CD4-positive, alpha-beta T cell treated with Interleukin-4 for 1 hour (primary cell): ENCODE measurements at places on chromosomes 1 and 21.

- DNase-seq: peak; percentile 2
Measured at GRCh38 chr1:246329900-246330299, 177.2 kb downstream of the SMYD3 start.

DNA sequence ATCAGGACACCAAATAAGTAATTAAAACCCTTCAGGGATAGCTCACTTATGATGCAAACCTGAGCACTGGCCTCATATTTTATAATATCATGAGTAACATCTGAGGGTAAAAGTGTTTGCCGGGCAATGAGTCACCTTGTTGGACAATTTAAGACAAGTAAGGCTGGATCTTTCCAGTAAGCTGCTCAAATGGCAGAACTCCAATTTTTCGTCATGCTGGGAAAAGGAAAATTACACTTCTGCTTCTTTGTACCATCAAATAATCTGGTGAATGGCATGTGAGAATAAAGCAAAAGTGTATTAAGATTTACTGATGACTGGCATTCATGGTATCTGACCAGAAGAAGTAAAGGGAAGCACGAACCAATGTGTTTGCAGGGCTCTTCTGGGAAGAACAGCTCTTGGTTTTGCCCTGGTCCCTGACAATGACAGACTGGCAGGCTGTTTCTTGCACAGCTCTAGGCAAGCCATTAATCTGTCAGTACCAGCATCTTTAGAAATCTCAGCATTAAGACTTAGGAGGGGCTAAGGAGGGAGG, 392.2 kb downstream of the VAV3 start:
- no peak for DNase-seq

DNA sequence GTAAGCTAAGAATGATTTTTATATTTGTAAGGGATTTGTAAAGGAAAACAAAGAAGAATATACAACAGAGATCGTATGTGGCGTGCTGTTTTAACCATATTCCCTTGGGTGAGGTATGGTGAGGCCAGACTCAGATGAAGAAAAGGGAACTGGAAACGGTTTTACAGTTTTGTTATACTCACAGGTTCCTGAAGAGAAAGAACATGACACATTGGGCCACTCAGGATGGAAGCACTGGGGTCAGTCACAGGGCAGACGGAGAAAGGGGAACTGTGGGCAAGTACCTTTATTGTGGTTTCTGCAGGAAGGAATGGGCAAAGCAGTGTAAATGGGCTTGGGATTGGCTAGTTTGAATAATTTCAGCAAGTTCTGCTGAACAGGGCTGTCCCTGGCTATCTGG, 177.4 kb downstream of the LBR start:
- peak; percentile 56 for DNase-seq

- DNase-seq: no peak
Measured at GRCh38 chr1:60153961-60154360, 80.4 kb upstream of the C1orf87 start.

- DNase-seq: no peak
Measured at GRCh38 chr1:230125640-230126528, 58.8 kb downstream of the GALNT2 start.

GRCh38 chr1:5910276-5910620, 82.0 kb downstream of the NPHP4 start:
- no peak for DNase-seq

DNA sequence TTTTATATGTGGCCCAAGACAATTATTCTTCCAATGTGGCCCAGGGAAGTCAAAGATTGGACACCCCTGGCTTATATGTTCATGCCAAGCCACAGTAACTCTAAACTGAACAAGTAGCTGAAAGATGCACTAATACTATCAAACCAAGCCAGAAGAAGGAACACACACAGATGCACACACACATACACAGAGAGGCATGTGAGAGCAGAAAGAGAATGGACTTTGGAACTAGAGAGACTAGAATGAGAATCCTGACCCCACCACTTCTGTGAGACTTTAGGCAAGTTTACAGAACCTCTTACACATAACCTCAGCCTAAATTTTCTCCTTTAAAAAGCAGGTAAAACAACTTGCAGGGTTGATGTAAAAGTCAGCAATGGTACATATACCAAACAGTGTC, 11.2 kb upstream of the TMEM81 start:
- DNase-seq: no peak

DNA sequence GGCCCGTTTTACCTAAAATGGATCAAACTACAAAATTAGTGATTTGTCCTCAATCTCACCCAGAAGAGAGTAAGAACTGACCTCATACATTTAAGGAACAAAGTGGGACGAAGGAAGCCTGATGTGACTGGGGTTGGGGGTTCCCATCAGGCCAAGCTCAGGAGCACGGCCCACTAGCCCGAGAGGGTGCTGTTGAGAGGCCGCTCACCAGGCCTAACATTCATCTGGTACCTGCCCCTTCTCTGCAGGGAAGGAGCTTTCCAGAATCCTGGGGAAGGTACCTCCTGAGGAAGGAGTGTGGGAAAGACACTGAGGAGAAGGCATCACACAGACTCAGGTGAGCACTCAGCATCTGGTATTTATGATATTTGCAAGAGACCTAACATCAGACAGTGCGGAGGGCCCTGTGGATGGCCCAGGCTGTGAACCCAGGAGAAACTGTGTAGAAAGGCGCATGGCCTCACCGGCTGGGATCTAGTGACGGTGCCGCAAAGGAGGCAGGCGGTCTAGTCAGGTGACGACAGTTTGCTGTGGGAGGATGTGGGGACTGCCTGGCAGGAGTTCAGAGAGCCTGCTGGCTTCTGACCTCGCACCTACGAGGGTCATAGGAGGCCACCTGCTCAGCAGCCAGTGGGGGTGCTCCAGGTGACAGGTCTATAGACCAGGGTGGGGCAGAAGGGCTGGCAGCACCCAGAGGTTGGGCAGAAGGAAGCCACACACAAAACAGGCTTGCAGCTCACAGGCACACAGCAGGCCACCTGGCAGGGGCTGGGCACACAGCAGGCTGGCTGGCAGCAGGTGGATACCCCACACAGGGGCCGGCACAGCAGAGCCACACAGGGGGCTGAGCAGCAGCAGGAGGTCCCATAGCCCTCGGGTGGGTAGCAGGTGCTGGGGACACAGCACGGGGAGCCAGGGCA, 543 bp downstream of the KRTAP12-4 start:
- peak; percentile 76 for DNase-seq

DNA sequence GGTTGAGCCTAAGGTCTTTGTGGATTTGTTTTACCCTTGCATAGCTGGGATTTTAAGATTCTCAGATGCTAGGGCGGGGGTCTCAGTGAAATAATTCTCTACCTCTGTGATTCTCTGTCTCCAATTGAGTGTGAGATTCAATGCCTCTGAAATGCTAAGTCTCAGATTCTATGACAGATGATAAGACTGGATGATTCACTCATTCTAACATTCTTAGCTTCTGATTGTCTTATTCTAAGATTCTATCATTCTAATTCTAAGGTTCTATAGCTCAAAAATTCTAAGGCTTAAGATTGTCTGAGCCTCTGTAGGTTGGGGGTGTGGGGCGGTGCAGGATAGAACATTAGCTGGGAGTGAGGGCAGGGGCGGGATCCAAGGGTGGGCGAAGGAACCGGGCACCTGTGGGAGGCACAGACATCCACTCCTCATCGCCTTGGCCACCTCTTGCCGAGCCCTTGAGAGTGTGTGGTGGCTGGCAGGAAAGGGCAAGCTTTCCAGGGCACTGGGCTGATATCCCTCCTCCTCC, 29.5 kb downstream of the ADGRB2 start:
- no peak for DNase-seq

- no peak for DNase-seq
Measured at GRCh38 chr1:242692988-242693387, 168.5 kb upstream of the PLD5 start.

DNA sequence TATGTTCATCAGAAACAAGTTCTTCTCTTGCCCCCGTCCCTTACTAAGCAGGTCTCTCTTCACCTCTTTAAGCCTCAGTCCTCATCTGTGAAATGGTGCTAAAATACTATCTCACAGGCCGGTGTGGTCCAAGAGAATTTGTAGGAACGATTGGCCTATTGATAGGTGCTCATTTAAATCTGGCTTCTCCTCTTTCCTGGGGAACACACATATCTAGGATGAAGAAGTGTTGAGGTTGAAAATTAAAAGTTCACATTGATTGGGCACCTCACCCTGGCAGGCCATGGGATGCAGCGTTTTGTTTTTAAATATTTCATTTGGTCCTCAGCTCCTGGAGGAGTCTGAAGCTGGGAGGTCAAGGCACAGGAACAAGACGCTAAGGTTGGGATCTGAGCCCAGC, 8.9 kb upstream of the TAS1R2 start:
- no peak for DNase-seq

DNA sequence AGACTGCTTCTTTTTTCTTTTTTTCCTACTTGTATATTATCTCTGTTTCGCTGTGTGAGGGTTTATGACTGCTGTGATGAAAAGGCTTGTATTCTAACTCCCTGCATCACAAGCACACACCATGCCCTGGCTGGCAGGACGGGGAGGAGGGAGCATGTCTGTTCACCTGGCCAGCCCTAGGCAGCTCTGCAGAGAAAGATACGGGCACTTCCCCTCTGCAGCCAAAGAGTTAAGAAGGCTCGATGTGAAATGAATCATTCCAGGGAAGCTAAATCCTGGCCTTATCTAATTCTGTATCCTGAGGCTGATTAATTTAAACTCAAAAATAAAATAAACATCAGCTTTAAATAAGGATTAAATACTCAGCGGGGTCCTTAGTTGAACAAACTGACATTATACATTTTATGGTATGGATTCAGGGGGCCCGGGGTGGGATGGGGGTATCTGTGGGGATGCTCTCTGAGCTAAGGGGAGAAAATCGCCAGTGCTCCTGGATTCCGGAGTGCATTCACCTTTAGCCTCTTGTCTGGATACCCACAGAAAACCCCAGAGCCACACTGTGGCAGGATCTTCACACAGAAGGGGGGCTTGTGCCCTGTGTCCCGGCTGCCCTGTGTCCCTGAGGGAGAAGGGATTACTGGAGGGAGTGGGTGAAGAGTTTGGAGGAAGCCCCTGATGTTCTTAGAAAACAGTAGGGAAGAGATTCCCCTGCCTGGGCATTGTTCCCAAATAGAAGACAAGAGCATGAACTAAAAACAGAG, 321.5 kb downstream of the NPHP4 start:
- DNase-seq: no peak

GRCh38 chr1:170461762-170462384, 70.1 kb upstream of the GORAB start:
- no peak for DNase-seq

DNA sequence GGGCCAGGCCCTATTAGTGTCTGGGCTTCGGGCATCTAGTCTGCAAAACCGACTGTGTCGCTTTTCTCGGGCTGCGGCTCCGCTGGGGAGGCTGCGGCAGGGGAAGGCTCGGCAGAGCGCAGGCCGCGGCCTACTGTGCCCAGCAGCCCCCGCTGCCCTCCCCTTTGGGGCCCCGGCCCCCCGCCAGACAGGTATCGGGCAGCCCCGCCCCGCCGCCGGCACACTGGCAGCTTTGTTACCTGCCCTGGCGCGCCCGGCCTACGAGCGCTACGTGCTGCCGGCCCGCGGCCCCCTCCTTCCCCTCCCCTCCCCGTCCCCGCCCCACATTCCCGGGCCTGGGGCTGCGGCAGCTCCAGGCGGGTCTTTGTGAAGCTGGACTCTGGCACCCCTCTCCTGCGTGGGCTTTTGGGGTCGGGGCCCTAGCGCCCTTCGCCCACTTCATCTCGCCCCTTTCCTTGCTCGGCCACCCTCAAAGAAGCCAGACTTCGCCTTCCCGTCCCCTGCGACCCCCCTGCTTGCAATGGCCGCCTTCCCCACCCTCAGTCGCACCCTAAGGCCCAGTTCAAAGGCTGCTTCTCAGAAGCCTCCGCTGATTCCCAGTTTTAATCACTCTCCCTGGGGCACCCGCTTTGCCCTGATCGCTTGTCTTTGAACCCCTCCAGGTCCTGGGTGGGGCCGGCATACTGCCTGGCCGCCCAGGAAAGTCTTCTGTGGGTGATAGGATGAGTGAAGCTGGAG, 48.9 kb upstream of the SLC2A1 start:
- no peak for DNase-seq

DNA sequence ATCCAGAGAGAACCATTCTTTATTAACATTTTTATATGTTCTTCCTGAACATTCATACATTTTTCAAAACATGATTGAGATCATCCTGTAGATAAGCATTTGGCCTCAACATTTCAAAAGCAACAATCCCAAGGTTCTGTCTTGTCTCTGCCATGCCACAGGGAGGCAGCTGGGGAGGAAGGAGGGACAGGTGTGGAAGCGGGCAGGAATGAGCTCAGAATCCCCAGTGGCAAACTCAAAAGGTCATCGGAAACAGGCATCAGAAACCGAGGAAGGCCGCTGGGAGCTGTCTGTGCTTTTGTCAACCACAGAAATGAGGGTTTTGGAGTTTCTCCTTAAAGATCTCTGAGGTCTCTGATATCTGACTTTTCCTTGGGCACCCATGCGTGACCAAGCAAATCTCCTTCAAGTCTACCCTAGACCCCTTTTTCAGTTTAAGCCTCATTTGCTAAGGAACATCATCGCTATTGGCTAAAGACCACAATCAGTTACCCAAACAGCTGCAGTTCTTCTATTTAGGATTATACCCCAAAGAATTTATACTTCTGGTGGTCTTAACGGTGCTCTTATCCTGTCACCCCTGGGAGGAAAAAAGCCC, 34.0 kb downstream of the RASSF5 start:
- no peak for DNase-seq

DNA sequence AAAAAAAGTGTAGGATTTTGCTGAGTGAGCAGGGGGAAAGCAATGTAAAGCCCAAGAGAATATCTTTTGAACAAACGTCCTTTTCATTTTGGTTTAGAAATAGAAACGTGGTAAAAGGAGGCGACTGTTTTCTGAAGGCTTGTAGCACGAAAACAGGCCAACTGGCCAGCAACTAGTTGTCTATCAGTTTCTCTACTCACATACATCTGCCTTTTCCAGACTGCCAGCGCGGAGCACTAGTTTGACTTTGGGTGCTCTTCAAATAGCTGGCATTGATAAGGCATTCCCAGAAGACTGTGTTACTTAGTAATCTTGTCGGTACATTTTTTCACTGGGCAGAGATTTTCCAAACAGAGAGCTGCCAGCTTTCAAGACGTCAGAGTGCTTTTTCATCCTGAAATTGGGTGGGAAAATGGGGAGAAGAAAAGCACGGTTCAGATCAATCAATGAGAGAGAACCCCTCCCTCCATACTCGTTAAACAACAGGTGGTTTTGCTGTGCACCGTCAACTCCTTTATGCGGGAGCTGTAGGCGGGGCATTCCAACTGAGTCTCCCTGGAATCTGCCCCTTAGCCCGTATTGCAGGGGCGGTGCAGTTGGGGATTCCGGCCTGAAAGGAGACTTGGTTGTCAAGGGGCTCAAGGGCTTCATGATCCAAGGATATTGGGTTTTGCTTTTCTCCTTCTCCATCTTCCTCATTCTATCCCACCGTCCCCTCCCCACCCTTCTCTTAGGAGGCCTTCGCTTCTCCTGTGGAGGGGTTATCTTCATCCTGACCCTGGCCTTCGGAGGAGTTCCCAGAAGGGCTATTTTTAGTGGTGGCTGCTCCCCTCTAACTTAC, 884 bp upstream of the LRRC8C start:
- no peak for DNase-seq
